ENCODE measurements at places on chromosomes 5 and 9.

DNA sequence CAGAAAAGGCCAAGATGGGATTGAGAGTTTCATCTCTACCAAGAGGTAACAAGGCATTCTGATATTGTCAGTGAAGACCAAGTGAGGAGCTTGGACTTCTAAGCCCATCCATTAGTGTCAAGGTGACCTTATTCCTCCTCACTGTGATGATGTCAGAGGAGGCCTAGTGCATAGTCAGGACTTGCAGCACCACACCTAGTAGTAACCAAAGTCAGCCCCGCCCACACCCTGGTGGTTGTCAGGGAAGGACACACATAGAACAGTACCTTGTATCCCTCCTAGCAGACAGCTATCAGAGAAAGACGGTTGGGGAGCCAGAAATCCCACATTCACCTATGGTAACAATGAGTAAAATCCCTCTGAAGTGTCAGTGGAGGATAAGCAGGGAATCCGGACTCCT, 111.7 kb downstream of the AP3B1 start:
- no peak for DNase-seq

GRCh38 chr5:123365156-123365555, 58.0 kb downstream of the CEP120 start:
- no peak for DNase-seq

- no peak for DNase-seq
Observed at GRCh38 chr5:172658961-172659501, 18.0 kb downstream of the NEURL1B start.

DNA sequence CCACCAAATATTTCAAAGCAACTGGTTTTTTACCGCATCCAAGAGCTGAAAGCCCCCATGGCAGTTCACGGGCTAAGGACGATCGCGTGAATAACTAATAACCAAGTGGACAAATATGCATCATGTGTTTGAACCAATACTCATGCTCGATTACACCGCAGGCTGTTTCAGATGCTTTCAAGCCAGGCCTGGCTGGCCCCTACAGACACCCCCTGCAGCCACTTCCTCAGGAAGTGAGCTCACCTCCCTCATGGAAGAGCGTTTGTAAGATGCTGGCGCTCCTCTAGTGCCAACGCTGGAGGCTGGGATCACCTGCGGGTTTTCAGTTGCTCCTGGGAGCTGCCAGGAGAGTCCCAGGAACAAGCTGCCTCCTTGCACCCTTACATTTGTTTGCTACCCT, 53.9 kb upstream of the PTCH1 start:
- no peak for DNase-seq

GRCh38 chr9:72363908-72364678, 915 bp downstream of the ZFAND5 start:
- peak; percentile 22 for DNase-seq

DNA sequence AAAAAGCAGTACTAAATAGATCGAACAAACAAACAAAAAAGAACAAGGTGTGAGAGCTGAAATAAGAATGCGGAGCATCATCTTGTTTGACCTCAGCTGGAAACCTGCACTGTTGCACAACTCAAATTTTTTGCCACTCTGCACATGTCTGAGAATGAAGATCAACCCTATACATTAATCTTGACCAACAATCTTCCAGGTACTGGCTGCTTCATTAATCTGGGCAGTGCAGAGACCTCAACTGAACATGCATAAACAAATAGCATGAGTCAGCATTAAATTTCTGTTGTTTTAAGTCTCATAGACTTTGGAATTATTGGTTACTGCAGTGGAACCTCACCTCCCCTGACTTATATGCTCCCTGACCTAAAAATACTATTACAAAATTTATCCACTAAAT, 114.6 kb upstream of the FTMT start:
- no peak for DNase-seq

DNA sequence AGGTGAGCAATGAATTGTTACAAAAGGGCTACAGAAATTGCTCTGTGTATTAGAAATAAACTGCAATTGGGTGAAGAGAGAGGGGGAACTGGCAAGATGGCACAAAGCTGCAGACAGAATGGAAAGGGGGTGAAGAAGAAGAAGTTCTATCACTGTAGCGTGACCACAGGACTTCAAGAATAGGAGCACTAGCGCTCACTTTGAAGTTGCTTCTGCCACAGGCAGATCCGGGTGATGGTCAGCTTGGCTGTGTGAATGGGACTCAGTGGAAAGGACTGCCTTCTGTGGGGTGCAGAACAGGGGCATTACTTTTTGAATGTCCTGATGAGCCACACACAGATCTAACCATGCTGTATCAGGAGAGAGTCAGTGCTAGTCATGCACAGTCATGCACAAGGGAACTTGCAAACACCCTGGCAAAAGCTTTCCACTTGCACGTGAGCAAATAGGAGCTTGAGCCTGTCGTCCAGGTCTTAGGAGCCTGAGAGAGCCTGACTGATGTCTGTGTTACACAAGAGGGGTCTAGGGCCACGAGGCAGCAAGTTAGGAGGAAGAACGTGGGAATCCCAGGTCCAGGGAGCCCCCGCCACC, 16.3 kb downstream of the IL5 start:
- DNase-seq: no peak

DNA sequence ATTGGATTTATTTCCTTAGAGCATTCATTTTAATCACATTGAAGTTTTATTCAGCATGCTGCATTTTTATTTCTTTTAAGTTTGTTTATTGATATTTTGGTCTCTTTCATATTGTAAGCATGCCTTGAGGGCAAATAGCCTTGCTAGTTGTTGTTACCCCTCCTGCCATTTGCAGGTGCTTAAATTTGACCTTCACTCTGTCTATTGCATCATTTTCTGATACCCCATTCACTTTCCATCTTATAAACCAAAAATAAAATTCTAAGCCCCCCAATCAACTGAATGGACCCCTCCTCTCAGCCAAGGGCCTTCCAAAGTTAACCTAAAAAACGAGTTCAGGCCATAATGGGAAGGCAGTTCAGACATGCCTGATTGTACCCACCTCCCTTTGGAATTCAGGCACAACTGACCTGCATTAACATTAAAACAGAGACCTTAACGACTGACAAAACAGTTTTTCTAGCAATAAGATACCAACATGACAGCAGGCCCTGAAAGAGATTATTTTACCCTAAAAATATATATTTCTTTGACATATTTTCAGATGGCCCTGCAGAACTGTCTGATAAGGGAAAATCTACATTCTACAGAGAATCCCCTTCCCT, 32.1 kb downstream of the TARS1 start:
- DNase-seq: no peak

- DNase-seq: no peak
Observed at GRCh38 chr5:144531188-144531587, 360.5 kb downstream of the KCTD16 start.

Measured in DMS153 (cell line).